ENCODE measurements at places on chromosomes 3 and 15.
A peak's percentile ranks its signal among the peaks of the same experiment; 100 is the strongest.

DNA sequence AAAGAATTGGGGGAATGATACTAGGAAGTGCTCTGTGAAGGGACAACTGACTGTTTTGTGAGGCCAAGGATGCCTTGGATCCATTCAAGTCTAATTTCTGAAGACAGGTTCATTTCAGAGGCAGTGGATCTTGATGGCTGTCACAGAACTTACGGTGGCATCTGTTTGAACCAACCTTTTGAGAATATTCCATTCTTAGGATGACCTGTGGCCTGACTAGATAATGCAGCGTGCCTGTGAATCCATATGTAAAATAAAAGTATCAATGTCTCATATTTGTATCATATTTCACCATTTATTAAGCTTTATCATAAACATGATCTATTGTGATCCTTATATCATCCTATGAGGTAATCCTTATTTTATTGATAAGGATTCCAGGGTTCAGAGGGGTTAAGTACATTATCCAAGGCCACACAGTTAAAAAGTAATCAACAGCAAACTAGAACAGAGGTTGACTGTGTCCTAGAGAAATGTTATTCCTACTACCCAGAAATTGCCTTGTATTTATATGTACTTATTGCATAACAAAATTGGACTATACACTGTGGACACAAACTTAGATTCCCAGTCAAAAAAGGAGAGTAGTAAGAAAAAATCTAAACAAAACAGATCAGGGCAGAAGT lies 34.3 kb downstream of the IL1RAP start:
- DNase-seq = no peak

DNA sequence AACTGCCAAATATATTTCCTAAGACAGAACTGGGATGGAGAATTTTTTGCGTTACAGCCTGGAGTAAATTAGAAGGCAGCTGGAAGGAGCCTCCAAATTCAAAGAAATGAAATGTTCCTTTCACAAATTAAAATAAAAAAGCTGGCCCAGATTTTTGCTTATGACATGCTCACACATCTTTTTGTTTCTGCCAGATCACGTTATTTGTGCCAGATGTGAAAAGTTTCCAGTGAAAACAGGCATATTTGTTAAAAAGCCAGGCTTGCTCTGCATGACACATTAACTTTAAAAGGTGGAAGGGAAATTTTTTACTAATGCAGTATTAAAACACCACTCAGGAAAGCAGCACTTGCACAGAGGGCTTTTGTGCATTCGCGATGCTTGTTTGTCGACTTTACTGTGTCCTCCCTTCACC lies 23.3 kb upstream of the ACKR4 start:
- DNase-seq = no peak

DNA sequence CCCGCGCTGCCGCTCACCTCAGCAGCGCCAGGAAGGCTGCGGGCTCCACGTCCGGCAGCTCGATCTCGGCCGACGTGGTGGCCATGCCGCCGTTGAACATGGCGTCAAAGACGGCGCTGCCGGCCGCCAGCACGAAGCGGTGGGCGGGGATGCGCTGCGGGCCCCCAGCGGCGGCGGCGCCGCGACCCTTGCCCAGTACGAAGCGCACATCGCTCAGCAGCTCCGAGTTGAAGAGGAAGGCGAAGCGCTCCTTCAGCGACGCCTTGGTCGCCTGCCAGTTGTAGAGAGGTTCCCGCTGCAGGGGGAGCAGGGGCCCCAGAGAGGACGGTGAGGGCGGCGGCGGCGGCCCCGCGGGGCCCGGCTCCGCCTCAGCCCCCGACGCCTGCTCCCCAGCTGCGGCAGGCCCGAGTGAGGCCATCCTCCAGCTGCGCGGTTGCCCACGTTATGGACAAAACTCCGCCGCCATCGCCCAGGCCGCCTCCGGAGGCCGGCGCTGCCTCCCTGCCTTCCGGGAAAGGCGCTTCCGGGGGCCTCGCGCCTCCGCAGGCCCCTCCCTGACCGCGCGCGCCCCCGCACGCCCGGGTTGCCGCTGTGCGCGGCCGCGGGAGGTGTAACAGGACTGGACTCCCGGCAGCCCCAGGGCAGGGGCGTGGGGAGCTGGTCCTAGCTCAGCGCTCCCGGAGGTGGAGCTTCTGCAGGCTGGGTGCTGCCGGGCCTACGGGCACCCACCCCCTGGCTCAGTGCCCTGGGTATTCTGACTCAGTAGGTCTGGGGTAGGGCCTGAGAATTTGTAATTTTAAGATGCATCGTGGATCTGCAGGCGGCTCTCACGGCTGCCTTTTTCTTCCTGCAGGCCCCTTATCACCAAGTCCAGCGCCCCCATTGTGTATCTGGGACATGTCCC lies at the start of gene BTBD1:
BTBD1 (minus strand) TSS at position 519 of the 904 bp plus-strand sequence; CDS start at position 418, 101 bp downstream.
- DNase-seq = peak; percentile 84

DNA sequence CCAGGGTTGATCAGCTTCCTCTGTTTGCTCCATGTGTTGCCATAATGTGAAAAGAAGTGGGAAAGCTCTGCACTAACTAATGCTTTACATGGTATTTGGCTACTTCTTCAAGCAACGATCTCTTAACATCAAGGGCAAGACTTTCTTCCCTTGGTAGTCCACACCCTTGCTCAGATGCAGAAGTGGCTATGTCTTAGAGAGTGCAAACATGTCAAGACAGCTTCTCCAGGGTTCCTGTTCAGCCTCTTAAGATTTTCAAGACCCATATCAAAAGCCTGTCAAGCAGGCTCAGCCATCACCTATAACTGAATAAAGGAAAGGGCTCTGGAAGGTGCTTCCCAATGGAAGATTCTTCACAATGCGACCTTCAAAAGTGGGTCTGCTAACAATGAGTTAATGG lies 64.8 kb upstream of the CSTA start:
- no peak for DNase-seq

- peak; percentile 39 for DNase-seq
Observed at GRCh38 chr3:120449701-120450599, 842 bp downstream of the FSTL1 start.

DNA sequence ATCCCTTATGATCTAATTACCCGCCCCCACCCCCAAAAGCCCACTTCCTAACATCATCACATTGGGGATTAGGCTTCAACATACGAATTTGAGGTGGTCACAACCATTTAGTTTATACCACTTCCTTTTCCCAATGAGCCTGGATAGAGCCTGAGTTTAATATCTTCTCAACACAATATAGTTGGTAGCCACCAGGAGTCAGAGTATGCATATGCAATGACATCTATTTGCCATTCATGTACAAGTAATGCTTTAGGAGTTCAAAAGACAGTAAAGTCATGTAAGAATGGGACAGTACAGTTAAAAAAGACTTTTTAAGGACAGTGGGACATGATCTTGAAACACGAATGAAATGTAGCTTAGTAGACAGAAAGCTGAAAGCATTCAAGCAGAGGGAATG lies 172.4 kb downstream of the DCLK3 start:
- DNase-seq = no peak

DNA sequence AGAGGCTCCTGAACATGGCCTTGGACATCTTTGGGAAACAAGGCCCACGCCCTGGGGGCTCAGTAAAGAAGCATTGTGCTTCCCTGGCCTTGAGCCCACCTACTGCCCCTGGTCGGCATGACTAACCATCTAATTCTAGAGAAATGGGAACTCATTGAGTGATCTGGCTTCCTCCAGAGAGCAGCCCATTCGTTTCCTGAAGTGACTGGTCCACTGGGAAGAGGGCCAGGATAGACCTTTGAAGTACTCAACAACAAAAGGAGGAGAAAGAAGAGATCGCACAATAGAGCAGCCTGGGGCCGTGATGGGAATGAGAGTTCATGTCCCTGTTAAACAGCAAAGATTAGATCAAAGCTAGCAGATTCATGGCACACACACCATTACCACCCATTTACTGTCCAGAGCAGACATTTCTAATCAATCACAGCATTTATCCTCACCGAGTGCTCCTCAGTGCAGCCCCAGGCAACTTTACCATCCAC lies 514.4 kb upstream of the PROK2 start:
- DNase-seq = no peak

All from head of caudate nucleus (tissue), 42 donors.